ENCODE measurements at places on chromosomes 3 and 15.

DNA sequence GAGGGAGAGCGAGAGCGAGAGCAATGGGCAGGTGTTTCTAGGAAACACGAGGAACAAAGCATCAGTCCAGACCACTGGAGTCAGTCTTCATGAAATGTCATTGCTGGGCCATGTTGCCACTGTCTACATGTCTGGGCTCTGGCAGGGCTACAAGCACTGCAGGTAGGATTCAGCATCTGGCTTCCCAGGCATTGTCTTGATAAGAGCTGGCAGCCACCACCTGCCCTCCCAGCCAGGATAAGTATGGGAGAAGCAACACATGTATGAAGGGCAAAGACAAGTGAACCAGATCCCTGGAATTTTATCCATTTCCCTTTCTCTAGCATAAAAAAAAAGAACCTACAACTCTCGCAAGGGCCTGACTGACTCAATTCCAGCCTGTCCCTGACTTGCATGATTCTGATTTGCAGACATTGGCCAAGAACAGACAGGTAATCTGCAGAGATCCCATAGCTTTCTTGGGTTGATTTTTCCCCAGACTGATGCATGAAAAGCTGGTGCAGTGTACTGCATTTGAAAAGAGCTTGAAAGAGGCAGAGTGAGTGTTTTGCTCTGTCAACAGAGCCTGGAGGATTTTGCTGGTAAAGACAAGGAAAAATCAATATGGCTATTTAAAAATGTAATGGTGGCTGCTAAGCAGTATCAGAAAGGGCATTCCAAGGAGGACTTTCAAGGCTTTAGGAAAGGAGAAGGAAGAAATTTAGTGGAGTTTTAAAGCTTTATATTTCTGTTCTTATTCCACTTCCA lies 157.2 kb upstream of the MYRIP start:
- no peak for DNase-seq

DNA sequence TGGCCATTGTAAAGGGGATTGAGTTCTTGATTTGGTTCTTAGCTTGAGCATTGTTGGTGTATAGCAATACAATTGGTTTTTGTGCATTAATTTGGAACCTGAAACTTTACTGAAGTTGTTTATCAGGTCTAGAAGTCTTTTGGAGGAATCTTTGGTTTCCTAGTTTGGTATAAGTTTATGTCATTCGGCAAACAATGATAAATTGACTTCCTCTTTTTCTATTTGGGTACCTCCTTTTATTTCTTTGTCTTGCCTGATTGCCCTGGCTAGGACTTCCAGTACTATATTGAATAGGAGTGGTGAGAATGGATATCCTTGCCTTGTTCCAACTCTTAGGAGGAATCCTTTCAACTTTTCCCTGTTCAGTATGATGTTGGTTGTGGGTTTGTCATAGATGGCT lies 32.1 kb downstream of the SPESP1 start:
- no peak for DNase-seq

DNA sequence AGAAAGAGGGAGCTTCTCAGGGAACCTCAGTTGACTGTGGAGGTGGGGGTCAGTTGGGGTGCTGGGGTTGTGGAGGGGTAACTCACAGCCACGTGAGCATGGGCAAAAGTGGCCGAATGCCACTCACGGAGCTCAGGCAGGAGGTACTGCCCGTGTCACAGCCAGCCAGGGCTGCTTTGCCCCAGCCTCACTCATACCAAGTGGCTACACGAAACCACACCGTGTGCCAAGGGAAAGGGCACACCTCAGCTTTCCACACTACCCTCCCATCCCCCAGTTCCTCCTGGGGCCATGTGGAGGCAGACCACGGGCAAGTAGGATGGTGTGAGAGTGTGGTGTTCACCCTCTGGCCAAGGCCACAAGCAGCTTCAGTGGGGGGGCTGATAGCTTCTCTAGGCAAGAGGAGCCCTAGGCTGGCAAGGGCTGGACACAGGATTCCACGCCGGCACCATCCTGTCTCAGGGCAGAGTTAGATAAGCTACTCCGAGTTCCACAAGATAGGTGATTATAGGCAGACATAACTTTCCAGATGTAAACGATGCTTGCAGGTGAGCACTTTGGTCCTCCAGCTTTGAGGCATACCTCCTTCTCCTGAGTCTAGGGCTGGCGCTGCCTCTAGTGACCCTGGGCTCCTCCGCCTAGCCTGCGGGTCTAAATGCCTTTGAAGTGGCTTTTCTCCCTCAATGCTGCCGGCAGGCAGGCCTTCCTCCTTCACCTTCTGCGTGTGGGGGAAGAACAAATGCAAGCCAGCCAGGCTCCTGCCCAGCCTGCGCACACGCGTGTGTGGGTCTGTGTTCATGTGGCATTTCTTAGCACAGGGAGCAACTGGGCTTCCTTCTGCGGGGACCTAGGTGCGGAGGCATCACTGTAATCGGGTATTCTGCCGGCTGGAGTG lies 25.0 kb downstream of the RGMA start:
- DNase-seq = no peak

- no peak for DNase-seq
Observed at GRCh38 chr15:36403351-36403750, 176.1 kb upstream of the CDIN1 start.

- DNase-seq = no peak
Observed at GRCh38 chr15:70293591-70294470, 196.1 kb upstream of the TLE3 start.

DNA sequence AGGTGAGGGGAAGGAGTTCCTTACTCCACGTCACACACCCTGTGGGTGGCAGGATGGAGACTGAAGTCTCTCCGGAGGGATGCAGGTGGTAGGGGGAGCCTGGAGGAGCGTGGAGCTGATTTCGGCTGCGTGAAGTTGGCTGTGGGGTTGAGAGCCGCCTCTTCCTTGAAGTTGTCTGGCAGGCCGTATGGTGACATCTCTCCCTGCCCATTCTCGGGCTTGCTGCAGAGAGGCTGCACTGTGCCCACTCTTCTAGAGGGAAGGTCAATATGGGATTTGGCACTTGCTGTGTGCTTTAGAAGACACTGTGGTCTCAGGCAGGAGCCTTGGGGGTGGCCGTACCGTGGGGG lies 13.4 kb upstream of the FBLN2 start:
- no peak for DNase-seq

GRCh38 chr15:29685156-29686078 lies 136.9 kb downstream of the TJP1 start:
- no peak for DNase-seq

- DNase-seq = no peak
Observed at GRCh38 chr3:6229778-6230410, 631.0 kb upstream of the GRM7 start.

DNA sequence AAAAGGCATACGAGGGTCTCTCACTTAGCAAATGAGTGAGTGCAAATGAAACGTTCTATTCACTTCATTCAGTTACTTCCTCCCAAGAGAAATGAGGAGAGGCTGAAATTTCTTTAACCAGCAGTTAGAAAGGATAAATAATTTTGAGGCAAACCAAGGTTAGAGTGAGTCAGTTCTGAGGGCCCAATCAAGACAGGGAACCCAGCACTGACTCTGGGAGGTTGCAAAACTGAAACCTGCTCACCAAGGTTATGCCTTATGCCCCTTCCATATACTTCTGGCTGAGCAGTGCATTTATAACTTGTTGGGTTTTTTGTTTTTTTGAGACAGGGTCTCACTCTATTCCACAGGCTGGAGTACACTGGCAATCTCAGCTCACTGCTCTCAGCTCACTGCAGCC lies 4.5 kb upstream of the RPSA start:
- no peak for DNase-seq

GRCh38 chr3:48187579-48188265 lies 495 bp downstream of the CDC25A start:
- DNase-seq = no peak

GRCh38 chr15:67090297-67091070 lies 25.1 kb downstream of the SMAD3 start:
- DNase-seq = peak; percentile 63

All from fibroblast of skin of scalp (primary cell).